ENCODE measurements at places on chromosomes 7 and 10.

GRCh38 chr10:118882741-118883140 is 128.0 kb upstream of the CACUL1 start:
- DNase-seq: no peak

GRCh38 chr7:1532456-1533254 is 2.2 kb downstream of the MAFK start:
- peak; percentile 28 for DNase-seq

- DNase-seq: no peak
Observed at GRCh38 chr10:70595566-70596016, 7.0 kb downstream of the PRF1 start.

DNA sequence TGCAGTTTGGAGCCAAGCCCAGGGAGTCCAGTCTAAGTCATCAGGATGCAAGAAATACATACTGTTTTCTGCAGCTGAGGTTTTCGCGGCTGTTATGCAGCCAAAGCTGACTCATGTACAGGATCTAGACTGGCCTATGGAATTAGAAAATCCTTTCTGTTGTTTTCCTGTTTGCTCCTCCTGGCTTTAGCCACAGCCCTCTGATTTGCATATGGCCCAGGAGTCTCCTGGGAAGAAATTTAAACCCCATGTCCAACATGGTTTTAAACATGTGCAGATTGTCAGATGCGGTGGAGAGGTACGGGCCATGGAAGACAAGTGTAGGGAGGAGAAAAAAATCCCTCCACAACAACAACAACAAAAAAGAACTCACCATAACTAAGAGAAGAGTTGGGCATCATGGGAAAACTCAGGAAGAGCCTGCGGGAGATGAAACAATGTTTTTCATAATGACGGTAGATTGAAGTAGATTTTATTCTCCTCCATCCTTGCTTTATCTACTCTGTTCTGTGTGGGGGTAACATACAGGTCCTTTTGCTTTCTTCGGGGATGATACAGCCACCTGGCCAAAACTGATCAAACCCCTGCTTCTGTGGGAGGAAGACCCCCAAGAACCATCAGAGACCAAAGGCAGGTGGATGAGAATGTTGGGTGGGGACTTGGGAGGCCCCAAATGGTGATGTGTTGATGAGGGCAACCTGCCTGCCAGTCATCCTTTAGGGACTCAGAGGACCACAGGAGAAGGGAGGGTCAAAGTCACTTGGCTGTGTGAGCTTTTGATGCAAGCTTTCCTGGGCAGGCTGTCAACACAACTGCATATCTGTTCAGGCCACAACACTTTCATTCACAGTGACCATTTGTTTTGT is 29.8 kb upstream of the GNA12 start:
- no peak for DNase-seq

DNA sequence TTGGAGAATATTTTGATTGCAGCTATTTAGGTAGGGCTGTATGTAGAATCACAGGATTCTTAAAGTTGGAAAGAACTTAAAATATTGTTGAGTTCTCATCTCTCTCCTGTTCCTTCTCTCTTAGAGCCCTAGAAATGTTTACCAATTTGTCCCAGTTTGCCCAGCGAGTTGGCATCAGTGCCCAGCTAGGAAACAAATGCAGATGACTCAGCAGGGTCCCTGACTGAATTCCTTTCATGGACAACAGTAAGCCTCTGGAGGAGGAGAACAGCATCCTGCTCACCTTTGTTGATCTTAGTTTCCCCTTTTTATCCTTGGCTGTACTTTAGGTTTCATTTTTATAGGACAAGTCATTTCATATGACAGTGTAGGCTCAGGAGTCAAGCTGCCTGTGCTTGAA is 89.3 kb downstream of the SEC23IP start:
- DNase-seq: no peak

DNA sequence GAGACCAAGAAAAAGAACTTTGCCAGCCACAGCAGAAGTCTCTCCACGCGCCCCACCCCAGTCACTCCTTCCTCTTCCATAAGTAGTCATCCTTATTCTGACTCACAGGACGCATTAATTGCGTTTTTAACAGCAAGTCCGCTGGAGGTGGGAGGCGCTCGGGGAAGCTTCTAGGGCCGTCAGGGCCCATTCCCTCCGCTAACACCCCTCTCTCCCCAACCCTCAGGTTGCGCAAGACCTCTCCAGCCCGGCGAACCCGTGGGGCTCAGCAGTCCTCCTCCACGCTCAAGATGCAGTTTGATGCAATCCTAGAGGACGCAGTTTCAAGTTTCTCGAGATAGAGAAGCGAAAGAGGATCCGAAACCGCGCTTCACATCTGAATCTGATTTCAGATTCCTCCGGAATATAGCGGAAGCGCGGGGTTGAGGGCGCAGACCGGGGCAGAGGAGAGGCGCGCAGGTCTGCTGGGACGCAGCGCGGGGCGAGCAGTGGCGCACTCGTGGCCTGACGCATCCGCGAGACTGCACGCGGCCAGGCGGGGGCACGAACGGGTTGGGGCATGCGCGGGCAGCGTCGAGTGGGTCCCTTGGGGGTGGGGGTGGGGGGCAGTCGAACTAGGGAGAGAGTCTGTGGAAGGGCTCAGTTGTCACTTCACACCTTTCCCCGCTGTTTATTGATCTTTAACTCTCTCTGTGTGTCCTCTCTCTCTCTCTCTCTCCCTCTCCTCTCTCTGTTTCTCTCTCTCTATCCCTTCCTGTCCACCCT is 37.8 kb upstream of the PSAP start:
- DNase-seq: no peak

DNA sequence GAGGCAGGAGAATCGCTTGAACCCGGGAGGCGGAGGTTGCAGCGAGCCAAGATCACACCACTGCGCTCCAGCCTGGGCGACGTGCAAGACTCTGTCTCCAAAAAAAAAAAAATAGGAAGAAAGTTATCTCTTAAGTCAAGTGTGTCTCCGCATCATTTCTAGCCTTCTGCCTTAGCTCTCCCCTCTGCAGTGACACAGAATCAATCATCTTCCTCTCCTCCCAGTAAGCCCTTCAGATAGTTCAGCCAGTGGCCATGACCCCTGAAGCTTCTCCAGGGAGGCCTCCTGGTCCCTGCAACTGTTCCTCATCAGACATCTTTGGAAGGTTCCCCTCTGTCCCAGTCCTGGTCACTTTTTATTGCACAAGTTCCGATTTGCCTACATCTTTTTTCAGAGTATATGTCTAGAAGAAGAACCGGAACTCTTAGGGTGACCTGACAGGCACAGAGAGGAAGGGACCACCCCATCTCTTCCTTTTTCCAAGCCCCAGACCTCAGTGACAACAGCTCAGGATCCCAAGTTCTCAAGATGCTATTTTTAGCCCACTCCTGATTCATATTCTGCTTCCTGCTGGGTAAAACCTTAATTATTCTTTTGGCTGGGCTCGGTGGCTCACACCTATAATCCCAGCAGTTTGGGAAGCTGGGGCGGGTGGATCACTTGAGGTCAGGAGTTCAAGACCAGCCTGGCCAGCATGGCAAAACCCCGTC is 6.6 kb upstream of the RHBDD2 start:
- DNase-seq: no peak

- DNase-seq: no peak
Observed at GRCh38 chr10:69825604-69826003, 23.9 kb downstream of the COL13A1 start.

GRCh38 chr10:75465450-75465827 is 34.0 kb downstream of the LRMDA start:
- DNase-seq: no peak

- DNase-seq: no peak
Observed at GRCh38 chr10:42888504-42889095, 106.0 kb downstream of the BMS1 start.

- DNase-seq: no peak
Observed at GRCh38 chr7:41652267-41652666, 50.6 kb downstream of the INHBA start.

DNA sequence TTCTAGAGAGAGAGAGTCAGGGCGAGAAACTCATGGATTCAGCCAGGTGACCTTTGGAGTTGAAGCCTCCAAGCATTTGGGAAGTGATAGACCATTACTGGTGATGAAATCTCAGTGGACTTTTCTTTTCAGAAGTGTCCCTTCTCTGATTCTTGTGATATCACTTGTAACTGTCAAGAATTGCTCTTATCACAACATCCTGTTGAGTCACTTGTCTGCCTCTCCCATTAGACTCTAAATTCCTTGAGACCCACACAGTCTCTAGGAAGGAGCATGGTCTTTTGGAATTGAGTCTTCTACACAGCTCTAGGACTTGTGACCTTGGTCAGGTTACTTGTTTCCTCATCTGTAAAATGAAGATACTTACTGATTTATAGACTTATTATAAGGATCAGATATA is 81.0 kb downstream of the CFAP58 start:
- DNase-seq: no peak

DNA sequence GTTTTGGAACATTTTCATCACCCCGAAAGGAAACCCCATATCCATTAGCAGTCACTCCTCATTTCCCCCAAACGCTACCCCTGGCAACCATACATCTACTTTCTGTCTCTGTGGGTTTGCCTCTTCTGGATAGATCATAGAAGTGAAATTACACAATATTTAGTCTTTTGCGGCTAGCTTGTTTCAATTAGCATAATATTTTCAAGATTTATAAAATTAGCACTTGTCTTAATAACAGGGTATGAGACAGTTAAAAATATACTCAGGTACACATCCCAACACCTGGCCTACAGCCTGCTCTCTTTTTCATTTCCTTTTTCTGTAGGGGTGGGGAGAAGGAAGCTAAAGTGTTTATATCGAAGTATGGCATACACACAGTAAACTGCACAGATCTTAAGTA is 81.4 kb upstream of the LRGUK start:
- DNase-seq: no peak

DNA sequence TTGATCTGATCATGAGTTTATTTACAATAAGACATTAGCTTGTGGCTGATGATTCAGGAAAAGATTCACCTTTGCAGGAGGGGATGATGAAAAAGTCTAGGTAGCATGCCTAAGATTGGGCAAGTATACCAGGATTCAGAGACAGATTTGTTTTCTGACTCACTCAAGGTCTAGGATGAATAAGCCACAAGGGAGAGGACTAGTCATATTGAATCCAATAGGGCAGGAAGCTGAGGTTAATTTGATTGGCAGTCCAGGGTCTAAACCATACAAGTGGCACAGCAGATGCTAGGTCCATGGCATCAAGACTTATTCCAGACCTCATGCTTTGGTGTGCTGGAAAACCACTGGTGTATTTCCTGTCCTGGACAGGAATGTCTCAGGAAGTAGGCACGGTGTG is 1133.4 kb downstream of the XPNPEP1 start:
- no peak for DNase-seq

- no peak for DNase-seq
Observed at GRCh38 chr10:79098596-79099015, 29.8 kb downstream of the ZMIZ1 start.

DNA sequence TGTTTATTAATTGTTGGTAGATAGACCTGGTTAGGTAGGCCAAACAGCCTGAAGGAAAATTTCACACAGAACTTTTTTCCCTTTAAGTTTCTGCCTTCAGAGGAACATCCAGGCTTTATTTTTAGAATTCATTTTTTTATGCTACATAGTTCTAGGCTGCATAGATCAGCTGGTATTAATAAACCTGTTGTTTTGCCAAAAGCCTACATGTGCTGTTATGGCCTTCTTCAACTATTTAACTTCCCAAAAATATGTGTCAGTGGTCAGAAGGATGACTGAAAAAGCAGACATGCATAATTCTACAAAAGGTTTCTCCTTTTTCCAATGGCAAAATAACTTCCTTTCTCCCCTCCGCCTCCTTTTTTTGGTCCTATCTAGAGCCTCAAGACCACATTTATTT is 303.0 kb upstream of the DKK1 start:
- DNase-seq: no peak

- DNase-seq: no peak
Observed at GRCh38 chr7:50552921-50553320, 12.3 kb downstream of the DDC start.

DNA sequence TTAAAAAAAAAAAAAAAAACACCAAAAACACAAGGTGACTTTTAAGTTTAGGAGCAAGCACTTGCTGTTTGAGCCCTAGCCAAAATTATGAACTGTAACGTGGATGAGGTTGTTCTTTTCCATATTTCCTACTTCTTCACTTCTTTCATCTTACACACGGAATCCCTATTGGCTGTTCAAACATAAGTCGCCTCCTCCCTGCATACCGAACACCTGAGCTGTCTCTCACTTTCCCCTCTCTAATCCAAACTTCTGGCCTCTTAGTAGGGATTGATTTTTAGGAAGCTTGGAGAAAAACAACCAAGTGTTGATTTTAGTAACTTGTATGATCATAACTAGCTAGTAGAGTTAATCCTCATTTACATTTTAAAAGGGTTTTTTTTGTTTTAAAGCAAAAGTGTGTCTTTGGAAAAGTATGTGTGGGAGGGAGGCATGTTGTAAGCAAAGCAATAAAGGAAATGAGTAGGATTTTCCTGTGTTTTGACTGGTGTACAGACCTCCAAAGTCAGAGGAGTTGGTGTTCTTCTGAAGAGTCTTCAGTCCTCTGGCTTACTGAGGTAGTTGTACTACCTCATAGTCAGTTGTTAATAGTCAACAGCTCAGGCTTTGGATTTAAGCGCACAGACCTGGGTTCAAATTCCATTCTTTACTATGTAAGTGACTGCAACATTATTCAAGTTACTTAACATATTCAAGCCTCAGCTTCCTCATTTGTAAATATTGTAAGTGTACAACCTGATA is 39.3 kb downstream of the RABGEF1 start:
- no peak for DNase-seq

- no peak for DNase-seq
Observed at GRCh38 chr7:93935102-93935501, 13.6 kb downstream of the GNG11 start.

DNA sequence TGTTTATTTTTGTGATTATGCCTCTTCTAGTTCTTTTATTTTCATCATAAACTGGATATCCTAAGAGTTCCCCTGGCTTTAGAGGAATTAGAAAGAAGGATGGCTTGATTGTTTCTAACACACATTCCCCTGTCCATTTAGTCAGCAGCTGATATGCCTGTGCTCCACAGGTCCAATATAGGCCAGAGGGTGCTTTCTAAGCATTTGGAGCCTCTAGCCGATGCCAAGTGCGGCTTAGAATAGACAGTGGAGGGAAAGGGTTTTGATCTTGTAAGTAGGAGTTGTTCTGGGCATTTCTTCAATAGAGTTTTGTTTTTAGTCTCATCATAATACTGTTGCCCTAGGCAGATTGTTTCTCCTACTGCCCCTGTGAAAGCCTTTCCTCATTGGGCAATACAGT is 6.6 kb downstream of the CYP3A43 start:
- no peak for DNase-seq

- no peak for DNase-seq
Observed at GRCh38 chr7:49150486-49150885, 226.1 kb downstream of the CDC14C start.
